CD8-positive, alpha-beta memory T cell (primary cell): ENCODE measurements at places on chromosomes 7 and 10.

GRCh38 chr7:40393660-40394059 is 258.9 kb downstream of the SUGCT start:
- no peak for DNase-seq

DNA sequence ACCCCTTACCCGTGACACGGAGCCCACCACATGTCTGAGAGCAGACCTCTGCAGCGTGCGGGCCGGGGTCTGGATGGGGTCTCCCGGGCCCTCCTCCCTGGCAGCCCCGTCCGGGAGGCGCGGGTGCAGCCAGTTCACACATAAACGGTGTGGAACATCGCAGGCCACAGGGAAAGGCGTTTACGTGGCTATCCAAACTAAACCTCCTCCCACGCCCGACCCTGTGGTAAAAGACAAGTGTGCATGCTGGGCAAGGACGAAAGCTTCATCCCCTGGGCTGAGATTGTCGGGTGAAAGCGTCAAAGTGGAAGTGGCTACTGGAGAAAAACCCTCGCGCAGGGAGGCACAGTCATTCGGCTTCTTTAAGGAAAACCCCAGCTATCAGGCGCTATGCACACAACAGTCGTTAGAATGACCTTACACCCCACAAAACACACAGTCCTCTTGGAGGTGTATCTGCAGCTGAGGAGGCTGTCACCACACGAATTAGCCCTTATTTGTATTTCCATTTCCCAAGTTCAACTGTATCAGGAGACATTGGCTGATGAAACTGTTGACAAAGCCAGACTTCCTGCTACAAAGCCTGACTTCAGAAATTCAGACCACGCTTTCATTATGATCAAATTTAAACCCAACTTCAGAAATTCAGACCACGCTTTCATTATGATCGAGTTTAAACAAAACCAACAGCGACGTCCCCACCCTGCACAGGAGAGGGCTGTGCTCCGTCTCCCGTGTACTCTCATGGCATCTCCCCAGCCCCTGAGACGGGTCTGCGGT is 15.3 kb downstream of the GPER1 start:
- no peak for DNase-seq

DNA sequence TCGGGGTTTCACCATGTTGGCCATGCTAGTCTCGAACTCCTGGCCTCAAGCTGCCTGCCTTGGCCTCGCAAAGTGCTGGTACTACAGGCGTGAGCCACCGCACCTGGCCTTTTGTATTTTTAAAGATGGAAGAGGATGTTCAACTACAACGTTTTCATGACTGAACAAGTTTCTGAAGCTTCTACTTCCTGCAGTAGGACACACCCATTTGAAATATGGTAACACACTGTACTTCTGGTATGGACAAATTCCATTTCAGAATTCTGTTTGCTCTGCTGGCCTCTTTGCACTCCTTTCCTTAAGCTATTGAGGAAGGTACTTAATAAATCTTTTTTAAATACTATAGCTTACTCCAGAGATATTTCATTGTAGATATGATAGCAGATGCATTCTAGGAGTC is 10.9 kb upstream of the CDK1 start:
- no peak for DNase-seq

DNA sequence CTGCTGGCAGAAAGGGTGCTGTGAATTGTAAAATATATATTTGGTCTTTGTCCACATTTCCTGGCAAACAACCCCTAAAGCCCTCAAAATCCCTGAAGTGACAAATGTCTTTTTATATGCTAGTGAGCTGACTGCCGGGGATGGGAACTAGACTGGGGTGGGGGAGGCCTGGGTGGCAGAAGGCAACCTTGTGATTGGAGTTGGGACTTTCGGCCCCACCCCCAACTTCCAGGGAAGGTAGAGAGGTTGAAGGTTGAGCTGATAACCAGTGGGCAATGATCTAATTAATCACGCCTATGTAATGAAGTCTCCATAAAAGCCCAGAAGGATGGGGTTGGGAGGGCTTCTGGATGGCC is 2.7 kb downstream of the EPHA1 start:
- DNase-seq, result no peak

DNA sequence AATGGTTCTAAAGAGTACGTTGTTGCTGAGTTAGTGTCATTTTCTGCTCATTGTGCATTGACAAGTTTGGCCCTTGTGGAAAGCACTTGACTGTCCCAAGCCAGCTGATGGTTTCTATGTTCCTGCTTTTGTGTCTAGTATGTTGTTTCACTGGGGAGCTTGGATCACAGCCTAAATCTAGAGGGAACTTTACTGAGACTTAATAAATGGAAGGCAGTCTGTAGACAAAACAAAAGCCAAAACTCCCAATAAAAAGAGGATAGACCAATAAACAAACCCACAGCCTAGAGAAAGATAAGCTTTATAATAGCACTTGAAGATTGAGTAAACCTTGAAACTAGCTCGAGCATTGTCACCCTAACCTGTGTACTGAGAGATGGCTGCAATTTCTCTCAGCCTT is 196.8 kb downstream of the ADRA2A start:
- no peak for DNase-seq

GRCh38 chr10:7405637-7406036 is 5.2 kb downstream of the SFMBT2 start:
- DNase-seq, result no peak

DNA sequence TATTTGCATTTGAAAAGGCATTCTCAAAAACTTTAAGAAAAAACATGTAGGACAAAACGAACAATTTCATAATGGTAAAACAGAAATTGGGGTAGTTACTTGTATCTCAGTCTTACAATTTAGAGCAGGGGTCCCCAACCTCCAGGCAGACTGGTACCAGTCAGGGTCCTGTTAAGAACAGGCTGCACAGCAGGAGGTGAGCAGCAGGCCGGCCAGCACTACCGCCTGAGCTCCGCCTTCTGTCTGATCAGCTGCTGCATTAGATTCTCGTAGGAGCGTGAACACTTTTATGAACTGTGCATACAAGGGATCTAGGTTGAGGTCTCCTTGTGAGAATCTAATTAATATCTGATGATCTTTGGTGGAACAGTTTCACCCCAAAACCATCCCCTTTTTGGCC is 77.3 kb downstream of the SEMA3A start:
- DNase-seq, result no peak
